ENCODE measurements at places on chromosomes 11 and 22. TPM values are rescaled to one million over a fixed set of nuclear protein-coding genes. Genes with fewer than 3 reads are reported as not detected.
A peak's percentile ranks its signal among the peaks of the same experiment; 100 is the strongest.

- H3K4me3 ChIP-seq, result no peak overlapping the region
- H3K27ac ChIP-seq, result no peak overlapping the region
- no peaks in the 10 kb centered on the region for H3K4me1 ChIP-seq
- H3K36me3 ChIP-seq, result no peaks in the 10 kb centered on the region
- no peaks in the 10 kb centered on the region for H3K27me3 ChIP-seq
Observed at GRCh38 chr11:129291546-129291945, 84.1 kb upstream of the BARX2 start.

DNA sequence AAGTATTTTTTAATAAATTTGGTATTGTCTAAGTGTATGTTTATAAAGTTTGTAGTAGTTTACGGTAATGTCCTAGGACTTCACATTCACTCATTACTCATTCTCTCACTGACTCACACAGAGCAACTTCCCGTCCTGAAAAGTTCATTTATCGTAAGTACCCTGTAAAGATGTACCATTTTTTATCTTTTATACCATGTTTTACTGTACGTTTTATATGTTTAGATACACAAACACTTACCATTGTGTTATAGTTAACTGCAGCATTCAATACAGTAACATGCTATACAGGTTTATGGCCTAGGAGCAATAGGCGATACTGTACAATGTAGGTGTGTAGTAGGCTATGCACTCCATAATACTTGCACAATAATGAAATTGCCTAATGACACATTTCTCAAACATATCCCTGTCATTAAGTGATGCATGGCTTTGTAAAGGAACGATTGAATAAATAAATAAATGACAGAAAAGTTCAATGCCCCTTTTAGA lies 12.5 kb upstream of the CARD18 start:
- no peak overlapping the region for H3K4me3 ChIP-seq
- no peaks in the 10 kb centered on the region for H3K27me3 ChIP-seq
- no peak overlapping the region for H3K27ac ChIP-seq

Gene ZNF214
- total RNA-seq, result 2.4 TPM

- DNase-seq, result peak; percentile 21
- H3K27me3 ChIP-seq, result peaks cover 12% of the 10 kb centered on the region
- no peaks in the 10 kb centered on the region for H3K36me3 ChIP-seq
- H3K27ac ChIP-seq, result no peak overlapping the region
Observed at GRCh38 chr22:27435844-27436576, 365.5 kb downstream of the MN1 start.
